ENCODE measurements at places on chromosomes 2 and 18.

- no peak for DNase-seq
Measured at GRCh38 chr2:100813527-100813926, 6.4 kb upstream of the NPAS2 start.

- no peak for DNase-seq
Measured at GRCh38 chr2:102837626-102838198, 75.9 kb downstream of the TMEM182 start.

DNA sequence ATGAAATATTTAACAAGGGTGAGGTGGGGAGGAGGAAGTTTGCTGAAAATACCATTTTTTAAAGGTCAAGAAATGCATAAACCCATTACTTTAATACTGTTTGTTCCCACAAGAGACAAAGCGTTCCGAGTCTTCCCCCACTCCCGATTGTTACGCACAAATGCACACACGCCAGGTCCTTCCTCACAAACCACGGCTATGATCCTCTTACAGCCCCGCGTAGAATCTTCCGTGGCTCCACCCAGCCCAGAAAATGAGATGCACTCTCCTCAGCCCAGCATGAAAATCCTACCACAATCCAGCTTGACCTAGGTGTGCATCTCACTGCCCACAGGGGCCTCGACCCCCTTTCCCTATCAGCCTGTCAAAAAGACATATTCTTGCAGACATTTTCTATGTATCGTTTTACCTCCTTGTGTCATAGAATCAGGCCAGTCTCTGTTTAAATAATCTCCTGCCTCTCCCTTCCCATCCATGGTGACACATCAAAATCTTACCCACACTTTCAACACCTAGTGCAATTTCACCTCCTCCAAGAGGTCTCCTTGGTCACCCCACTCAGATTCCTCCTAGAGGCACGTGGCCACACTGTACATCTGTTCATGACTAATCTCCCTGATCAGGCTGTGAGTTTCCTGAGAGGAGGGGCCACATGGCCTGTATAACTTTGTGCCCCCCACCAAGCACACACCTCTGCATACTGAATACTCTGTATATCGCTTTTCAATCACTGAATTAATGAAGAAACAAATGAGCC, 491.0 kb upstream of the KLHL29 start:
- no peak for DNase-seq

DNA sequence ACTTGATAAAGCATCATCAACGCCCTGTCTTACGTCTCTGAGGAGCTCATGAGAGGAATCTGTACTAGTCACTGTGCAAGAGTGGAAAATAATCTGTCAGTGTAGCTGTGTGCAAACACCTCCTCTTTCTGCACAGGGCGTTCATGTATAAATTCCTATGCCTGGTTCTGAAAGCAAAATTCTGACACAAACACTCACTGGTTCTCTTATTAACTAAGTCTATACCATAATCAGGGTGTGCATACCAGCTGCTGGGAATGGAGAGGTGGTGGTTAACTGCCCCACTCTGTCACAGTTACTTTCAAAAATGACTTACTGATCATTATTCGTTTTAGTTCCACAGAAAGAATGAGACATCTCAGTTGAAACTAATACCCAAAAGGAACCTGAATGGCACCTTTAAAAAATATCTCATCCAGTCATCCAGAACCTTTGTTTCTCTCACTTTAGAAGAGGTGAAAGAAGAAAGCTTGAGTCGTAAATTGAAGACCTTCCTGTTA, 35.7 kb downstream of the STK39 start:
- no peak for DNase-seq

DNA sequence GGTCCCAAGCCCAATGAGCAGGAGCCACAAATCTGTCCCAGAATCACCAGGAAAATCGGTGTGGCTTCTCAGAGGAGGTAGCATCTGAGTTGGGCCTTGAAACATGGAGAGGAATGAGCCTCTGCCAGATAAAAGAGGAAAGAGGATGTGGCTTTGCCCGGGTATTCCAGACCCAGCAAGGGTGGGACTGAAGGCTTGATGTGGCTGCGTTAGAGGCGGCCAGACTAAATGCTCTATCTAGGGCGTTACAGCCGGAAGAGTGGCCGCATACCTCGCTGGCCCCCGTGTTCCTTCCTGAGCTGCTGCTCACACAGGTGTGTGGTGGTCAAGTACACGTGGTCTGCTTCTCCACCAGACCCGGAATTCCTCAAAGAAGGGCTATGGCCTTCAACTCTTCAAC, 33.9 kb upstream of the POMC start:
- no peak for DNase-seq

DNA sequence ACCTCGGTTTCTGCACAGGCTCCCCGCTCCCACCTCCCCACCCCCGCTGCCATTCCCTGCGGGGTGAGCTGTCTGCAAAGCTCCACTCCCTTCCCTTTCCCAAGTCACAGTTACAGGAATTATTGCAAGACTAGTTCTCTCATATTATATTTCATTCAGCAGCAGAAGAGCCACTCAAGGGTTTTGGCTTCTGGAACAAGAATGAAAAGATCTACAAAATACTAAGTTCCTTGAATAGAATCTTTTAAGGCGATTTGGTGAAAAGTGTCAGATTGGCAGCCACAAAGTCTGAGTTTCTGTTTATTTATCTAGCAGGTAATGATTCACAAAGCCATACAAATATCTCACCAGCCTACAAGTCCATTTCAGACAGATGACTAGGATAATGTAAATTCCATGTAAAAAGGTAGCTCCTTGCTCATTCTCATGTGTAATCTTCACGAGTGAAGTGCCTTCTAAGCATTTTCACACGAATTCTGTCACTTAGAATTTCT, 221.9 kb upstream of the RBBP8 start:
- DNase-seq, result peak; percentile 7

DNA sequence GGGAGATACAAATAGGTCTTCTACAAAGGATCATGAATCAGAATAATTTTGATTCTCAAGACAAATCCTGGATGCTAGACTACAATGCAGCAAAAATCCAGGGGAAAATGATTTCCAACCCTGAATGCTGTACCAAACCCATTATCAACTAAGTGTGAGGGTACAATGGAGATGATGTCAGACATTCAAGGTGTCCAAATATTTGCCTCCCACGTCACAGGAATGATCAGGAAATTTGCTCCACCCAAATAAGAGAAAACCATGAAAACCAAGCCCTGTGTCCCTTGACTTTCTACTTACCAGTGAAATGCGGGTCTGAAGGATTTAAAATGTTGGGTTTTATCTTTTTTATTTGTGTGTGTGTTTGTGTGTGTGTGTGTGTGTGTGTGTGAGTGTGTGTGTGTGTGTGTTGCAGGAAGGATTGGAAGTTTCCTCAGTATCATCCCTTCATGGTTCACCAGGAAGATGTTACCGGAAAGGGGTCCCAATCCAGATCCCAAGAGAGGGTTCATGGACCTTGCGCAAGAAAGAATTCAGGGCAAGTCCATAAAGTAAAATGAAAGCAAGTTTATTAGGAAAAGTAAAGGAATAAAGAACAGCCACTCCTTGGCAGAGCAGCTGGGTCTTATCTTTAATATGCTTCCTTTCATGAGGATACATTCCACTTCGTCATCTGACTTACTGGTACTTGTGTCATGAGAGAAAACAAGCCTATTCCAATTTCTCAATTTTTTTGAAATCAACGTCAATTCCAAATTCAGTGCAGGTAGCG, 61.1 kb upstream of the ID2 start:
- no peak for DNase-seq

- no peak for DNase-seq
Measured at GRCh38 chr2:86274918-86275275, 62.5 kb downstream of the REEP1 start.

- peak; percentile 31 for DNase-seq
Measured at GRCh38 chr2:39568116-39568515, 97.6 kb upstream of the TMEM178A start.
